ENCODE measurements at places on chromosomes 12 and 14.

GRCh38 chr14:77184396-77185092, 2.9 kb downstream of the TMEM63C start:
- DNase-seq = no peak

DNA sequence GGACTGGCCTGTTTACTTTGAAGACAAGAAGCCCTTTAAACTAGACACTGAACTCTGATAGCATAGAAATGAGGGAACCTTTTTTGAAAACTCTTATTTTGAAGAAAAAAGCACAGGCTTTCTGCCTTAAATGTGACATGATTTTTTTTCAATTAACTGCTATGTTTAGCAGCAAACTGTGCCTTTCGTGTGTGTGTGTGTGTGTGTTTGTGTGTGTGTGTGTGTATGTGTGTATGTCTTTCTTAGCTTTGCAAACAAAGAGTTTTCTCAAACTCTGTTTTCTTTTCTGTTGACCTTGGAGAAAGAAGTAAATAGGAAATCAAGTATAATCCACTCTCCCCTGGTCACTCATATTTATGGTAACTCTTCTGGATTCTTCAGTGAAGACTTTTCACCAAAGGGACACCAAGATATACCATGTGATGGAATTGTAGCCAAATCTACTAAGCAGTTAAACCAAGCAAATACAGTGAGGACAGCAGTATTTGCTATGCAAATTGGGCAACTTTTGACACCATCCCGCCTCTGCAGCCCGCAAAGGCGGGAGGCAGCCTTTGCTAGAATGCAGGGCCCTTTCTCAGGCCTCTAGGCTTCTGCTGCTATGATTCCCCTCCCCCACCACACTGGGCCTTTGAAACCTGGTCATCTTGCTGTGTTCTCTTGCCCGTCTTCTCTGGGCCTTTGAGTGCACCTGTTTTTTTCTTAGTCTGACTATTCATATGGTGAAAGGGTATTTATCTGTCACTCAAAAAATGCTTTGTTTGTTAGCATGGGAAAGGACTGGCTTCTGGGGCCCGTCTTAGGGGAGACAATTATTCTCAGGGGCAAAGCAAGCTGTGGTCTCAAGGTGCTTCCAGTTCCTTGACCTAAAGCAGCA, 107.9 kb downstream of the MYRFL start:
- no peak for DNase-seq

GRCh38 chr14:54348001-54348611, 48.7 kb upstream of the CDKN3 start:
- peak; percentile 47 for DNase-seq

- DNase-seq = no peak
These were observed 557.2 kb upstream of the STXBP6 start for GRCh38 chr14:25607192-25607591.

DNA sequence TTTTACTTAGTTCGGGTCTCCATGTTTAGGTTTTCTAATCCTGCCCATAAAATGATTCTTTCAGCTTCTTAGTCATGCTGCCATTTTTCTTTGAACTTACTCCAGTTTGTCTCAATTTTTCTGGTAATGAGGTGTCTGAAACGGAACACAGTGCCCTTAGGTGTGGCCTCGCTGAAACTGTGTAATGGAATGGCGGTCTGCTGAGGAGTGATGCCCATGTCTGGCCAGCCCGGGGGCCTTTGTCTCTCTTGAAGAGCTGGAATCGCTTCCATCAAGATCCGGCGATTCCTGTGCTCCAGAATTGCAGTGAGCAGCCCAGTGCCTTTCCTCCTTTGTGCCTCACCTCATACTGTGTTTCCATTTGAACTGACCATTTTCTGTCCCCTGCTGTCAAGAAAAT, 112.5 kb downstream of the FBXL14 start:
- no peak for DNase-seq

DNA sequence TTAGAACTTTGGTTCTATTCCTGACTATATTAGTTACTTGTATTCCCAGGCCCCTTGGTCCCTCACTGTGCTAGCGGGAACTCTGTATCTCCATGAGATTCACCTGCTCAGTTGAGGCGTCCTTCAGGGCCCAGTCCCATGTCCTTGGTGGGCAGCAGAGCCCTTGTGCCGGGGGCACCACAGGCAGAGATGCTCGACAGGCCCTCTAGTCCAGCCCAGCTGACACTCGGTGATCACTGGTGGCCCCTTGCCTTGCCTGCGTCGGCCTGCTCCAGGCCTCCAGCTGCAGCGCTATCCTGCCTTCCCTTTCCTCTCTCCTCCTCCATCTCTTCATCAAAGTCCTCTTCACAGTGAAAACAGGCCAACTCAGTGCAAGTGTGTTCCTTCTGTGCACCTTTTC, 70.0 kb downstream of the ANKRD9 start:
- DNase-seq = no peak

GRCh38 chr12:26853303-26854030, 20.5 kb upstream of the ITPR2 start:
- DNase-seq = peak; percentile 56

- peak; percentile 61 for DNase-seq
These were observed 19.4 kb downstream of the PPP1R36 start for GRCh38 chr14:64569138-64569631.

DNA sequence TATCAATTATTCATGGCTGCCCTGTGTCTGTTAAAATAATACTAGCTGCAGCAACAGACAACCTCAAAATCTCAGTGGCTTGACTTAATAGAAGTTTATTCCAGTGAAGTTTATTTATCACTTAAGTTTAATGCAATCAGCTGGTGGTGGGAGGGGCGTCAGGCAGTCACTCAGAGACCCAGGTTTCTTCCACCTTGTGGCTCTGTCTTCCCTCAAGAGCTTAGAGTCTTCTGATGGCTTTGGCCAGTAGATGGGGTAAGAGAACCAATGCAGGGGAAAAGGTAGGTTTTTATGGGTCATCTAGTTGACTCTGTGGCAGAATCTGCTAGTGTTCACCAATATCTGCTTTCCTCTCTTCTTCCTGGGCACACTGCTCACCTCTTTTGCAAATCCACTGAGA, 668.9 kb downstream of the AACS start:
- no peak for DNase-seq

DNA sequence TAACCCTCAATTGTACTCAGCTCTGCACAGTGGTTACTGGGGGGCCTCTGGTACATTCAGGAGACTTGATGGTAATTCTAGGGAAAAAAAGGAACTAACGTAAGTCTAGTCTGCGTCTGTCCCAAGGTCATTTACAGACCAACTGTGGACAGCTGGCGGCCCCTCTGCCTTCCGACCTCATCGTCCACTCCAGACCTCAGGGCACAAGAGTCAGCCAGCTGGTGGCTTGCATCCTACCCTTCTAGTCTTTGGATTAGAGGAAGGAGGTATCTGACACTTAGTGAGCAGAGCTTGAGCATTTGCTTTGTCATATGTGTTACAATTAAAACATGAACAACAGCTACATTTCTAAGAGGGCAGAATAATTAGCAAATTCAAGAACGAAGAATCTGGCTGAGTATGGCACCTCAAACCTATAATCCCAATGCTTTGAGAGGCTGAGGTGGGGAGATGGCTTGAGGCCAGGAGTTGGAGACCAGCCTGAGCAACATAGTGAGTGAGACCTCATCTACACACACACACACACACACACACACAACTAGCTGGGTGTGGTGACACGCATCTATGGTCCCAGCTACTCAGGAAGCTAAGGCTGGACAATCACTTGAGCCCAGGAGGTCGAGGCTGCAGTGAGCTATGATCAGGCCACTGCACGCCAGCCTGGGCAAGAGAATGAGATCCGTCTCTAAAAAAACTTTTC, 36.5 kb downstream of the SSH1 start:
- DNase-seq = no peak

DNA sequence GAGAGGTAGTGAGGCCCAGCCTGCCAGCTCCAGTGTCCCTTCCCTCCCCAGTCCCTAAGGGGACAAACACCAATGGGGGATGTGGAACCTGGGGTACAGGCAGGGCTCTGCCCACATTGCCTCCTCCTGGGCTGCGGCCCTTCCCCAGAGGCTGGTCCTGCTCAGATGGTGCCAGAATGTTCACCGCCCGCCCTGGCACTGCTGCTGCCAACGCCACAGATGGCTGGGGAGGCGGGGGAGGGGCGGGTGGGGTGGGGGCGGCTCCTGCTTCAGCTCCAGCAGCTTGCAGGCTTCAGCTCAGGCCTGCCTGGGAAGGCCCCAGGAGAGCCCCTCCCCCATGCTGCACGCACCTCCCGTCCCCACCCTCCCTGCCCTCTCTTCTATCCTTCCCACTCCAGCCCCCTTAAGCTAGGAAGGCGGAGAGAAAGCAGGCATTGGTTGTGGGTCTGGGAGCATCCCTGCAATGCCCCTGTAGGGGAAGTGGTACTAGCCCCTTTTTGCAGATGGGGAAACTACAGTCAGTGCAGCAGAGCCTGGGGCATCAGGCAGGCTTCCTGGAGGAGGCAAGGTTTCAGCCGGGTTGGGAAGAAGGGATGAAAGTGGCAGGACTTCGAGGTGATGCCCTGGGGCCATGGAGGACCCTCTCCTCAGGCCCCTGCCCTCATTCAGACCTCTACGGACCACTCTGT, 2.0 kb upstream of the BEGAIN start:
- no peak for DNase-seq

DNA sequence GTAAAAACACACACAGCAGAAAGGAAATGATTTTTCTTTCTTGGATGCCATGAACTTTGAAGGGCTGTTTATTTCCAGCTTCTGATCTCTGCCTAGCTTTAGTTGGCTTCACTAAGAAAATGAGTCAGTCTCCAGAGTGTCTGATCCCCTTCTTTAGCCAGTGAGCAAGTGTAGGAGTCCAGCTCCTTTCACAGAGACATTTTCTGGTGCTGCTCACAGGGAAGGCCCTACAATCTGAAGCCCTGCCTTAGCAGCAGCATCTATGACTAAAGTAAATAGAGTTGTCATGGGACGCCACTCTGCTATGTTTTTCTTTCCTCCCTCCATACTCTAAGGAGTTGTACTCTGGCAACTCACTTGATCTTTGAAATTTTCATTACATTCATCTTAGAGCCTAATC, 103.5 kb downstream of the RPAP3 start:
- DNase-seq = peak; percentile 52

DNA sequence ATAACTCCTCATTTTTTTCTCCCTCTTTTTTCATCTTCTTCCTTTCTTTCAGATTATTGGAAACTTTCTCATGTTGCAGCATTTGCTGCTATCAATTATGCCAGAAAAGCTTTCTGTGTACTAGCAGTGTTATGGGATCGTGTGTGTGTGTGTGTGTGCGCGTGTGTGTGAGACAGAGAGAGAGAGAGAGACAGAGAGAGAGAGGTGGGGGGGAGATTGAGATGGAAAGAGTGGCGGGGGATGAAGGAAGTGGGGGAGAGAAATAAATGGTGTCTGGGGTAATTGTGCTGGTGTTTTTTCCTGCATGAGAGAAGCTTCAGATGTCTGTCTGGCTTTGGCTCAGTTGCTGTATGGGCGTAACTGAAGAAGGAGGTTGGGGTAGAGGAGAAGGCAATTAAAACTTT, 268.9 kb downstream of the RAD51B start:
- peak; percentile 36 for DNase-seq

GRCh38 chr12:47679785-47680184, 26.0 kb downstream of the RPAP3 start:
- no peak for DNase-seq

DNA sequence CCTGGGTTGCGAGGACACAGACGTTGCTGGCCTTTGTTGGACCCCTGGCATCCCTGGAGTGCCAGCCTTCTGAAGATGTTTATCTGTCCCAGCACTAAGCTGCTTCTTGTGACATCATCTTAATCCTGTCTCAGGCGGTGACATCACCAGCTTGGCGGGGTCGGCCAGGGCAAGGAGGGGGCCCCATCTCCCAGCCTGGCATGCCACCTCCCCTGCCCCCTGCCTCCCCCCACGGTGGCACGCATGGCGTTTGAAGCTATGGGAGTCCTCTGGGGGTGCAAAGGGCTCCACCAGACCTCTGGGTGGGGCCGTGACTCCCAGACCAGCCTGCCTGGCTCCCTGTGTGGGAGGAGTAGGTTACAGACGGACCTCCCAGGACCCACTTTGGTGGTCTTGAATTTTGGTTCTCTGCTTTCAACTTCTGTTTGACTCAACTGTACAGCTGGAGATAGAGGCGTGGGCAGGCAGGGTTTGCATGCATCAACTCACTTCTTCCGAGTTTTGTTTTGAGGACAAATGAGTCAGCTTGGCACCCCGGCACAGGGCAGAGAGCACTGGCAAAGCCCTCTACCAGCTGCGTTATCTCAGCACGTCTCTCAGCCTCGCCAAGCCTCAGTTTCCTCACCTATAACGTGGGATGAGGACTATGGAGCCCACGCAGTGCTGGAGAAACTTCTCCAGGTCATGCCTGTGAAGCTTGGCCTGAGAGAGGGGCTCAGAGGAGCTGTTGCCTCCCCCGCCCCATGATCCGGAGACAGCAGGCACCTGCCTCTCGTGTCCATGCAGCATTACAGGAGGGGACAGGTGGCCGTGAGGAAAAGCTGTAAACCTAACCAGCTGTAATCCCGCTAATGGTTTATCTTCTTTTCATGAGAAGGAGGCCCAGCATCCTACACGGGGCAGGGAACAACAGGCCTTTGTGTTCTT, 38.8 kb upstream of the EML1 start:
- DNase-seq = no peak

GRCh38 chr14:104169005-104169698, 30.8 kb downstream of the KIF26A start:
- no peak for DNase-seq

- no peak for DNase-seq
These were observed 69.5 kb downstream of the CLMN start for GRCh38 chr14:95250140-95250769.

GRCh38 chr12:29150462-29150861, 1.4 kb downstream of the FAR2 start:
- no peak for DNase-seq

GRCh38 chr12:22993609-22994315, 368.8 kb downstream of the ETNK1 start:
- no peak for DNase-seq

GRCh38 chr14:104800015-104800770, 708 bp upstream of the ZBTB42 start:
- peak; percentile 67 for DNase-seq

DNA sequence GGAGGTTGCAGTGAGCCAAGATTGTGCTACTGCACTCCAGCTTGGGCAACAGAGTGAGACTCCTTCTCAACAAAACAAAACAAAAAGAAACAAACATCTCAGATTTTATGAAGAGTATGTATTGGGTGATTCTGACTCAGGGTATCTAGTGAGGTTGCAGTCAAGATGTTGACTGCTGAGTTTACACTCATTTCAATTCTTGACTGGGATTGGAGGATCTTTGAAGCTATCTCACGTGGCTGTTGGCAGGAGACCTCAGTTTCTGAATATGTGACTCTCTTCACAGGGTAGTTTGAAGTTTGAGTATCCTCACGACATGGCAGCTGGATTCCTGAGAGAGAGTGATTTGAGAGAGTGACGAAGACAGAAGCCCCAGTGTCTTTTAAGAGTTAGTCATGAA, 29.4 kb downstream of the ERC1 start:
- no peak for DNase-seq

- DNase-seq = no peak
These were observed 239.8 kb downstream of the PRKD1 start for GRCh38 chr14:29687866-29688265.

GRCh38 chr12:64747695-64748094, 11.5 kb downstream of the GNS start:
- DNase-seq = no peak

All from IMR-90 (cell line).